NCI-H2171 treated with DMSO at 0.1 percent for 48 hours (cell line): ENCODE measurements at places on chromosomes 1 and 21.

DNA sequence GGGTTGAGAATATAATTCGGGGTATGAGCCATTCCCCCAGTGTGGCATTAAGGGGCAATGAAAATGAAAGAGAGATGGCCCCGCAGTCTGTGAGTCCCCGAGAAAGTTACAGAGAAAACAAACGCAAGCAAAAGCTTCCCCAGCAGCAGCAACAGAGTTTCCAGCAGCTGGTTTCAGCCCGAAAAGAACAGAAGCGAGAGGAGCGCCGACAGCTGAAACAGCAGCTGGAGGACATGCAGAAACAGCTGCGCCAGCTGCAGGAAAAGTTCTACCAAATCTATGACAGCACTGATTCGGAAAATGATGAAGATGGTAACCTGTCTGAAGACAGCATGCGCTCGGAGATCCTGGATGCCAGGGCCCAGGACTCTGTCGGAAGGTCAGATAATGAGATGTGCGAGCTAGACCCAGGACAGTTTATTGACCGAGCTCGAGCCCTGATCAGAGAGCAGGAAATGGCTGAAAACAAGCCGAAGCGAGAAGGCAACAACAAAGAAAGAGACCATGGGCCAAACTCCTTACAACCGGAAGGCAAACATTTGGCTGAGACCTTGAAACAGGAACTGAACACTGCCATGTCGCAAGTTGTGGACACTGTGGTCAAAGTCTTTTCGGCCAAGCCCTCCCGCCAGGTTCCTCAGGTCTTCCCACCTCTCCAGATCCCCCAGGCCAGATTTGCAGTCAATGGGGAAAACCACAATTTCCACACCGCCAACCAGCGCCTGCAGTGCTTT lies 9.4 kb downstream of the PROX1 start:
- no peak for DNase-seq

GRCh38 chr1:172578586-172578985 lies 45.6 kb downstream of the SUCO start:
- no peak for DNase-seq

GRCh38 chr1:58824753-58825389 lies 41.0 kb upstream of the JUN start:
- no peak for DNase-seq

- DNase-seq, result no peak
These were observed 67.8 kb upstream of the ABCD3 start for GRCh38 chr1:94350350-94350924.

DNA sequence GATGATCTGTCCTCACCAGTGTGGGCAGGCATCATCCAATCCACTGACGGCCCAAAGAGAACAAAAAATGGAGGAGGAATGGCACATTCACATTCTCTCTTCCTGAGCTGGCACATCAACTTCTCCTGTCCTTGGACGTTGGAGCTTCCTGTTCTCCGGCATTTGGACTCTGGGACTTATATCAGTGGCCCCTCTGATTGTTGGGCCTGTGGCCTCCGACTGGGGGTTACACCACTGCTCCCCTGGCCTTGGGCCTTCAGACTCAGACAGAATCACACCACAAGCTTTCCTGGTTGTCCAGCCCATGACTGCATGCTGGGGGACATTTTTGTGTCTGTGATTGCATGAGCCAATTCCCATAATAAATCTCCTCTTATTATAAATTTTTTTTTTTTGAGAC lies 20.1 kb downstream of the IFNLR1 start:
- no peak for DNase-seq

DNA sequence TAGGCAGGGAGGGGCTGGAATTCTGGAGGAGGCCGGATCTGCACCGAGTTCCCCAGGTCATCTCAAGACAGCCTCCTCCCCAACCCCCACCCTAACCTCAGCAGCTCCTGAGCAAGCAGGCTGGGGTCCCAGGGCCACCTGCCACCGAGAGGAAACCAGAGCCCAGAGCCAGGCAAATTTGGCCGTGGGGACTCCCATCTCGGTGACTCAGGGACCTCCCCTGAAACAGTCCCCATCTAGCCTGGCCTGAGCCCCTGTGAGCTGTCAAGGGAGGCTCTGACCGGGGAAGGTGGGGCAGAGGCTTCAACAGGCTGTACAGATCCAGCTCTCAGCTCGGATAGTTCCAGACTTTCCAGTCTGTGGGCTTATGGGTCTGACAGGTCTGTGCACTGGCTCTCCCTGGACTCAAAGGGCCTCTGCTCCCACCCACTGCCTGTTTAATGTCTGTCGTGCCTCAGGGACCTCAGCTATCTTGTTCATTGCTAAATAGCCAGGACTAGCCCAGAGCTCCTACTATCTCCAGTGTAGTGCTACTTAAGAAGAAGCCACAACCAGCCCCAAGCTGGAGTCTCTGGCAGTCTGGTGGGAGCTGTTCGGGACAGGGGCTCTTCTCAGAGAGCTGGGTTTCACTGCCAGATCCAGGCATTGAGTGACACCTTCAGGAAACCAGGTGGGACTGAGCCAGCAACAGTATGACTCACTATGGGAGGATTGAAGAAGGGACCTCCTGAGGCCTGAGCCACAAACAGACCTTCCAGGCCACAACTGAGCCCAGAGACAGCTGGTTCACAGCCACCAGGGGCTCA lies 25.6 kb downstream of the MATN1 start:
- DNase-seq, result no peak

DNA sequence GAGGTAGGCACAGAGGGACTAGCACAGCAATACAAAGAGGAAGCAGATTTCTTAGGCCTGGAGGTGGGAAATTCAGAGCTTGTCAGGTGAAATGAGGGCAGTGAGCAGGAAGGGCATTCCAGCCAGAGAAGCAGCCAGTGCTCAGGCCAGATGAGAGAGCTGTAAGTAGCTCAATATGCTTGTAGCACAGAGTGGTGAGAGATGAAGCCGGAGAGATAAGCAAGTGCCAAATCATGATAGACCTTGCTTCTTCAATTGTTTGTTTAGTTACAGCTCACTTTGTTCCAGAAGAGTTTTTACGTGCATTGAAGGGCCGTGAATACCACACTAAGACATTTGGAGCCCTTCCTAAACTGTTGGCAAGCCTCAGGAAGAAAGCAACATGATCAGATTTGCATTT lies 42.0 kb upstream of the ADAMTS1 start:
- no peak for DNase-seq

- DNase-seq, result no peak
These were observed 6.8 kb downstream of the ODF2L start for GRCh38 chr1:86389307-86389706.

DNA sequence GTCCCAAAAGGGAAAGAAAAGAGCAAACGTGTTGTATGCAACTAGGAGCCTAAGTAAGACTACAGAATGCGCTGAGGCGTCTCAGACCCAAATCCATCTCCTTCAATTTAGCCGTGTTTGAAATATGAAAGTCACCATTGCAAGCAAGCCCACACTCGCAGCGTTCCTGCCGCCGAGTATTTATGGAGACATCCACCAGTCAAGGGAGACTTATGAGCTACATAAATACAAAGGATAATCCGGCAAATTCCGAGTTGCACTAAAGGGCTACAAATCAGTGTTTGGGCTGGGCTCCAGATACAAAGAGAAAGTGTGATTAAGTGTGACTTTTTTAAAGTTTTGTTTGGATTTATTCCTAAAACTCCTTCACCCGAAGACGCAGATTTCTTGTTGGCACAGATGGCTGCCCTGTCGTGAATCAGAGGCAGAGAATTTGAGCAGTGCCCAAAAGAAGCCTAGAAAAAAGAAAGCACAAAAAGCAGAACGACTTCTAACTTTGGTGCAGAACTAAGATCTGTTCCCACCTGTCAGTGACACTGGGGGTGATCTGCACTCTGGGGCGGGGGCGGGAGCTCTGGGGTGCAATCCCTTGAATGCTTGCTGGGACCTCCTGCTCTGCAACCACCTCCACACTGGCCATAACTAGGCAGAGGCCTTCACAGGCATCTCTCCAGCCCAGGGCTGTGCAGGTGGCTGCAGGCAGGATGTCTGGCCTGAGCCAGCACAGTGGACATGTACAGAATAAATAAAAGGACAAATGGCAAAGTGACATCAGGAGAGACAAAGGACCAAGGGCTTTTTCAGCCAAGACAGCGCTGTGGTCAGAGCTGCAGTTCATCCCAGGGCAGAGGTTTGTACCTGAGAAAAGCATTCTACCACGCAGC lies 489.7 kb downstream of the NPHP4 start:
- DNase-seq, result no peak

DNA sequence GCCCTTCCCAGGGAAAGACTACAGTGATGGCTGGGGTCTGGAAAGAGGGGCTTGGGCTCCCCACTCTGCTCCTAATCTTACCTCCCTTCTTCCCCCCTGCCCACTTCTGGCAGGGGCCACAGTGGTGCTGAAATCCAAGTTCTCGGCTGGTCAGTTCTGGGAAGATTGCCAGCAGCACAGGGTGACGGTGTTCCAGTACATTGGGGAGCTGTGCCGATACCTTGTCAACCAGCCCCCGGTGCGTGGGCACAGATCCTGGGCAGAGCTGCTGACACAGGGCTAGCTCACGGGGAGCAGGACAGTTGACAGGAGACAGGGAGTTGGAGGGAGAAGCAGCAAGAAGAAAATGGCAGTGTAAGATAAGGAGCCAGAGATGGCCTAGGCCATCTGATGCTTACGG lies 2.4 kb downstream of the SLC27A3 start:
- DNase-seq, result no peak

- no peak for DNase-seq
These were observed 26.9 kb upstream of the EYA3 start for GRCh38 chr1:28115267-28115666.

GRCh38 chr1:111894497-111894896 lies 95.0 kb downstream of the KCND3 start:
- no peak for DNase-seq

- DNase-seq, result no peak
These were observed 90.6 kb upstream of the ZNF678 start for GRCh38 chr1:227472772-227473171.

DNA sequence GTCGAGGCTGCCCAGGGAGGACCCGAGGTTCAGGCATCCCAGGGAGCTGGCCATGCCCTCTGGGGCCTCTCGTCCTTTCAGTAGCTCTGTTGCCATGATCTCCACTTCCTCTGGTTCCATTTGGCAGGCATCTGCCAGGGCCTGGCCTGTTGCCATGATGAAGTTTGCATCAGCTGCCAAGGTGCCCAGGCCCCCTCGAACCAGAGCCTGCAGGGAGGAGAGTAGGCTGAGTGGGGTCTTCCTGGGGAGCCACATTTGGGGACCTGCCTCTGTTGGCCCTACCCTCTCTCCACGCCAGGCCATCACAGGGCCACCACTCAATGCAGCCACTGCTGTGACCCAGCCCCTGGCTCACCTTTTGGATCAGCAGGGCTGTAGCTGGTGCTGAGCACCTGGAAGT lies 16.4 kb upstream of the KIF21B start:
- DNase-seq, result no peak

GRCh38 chr1:208977012-208977411 lies 606.5 kb upstream of the CAMK1G start:
- no peak for DNase-seq

- DNase-seq, result no peak
These were observed 53.9 kb downstream of the CASQ2 start for GRCh38 chr1:115714572-115715141.

DNA sequence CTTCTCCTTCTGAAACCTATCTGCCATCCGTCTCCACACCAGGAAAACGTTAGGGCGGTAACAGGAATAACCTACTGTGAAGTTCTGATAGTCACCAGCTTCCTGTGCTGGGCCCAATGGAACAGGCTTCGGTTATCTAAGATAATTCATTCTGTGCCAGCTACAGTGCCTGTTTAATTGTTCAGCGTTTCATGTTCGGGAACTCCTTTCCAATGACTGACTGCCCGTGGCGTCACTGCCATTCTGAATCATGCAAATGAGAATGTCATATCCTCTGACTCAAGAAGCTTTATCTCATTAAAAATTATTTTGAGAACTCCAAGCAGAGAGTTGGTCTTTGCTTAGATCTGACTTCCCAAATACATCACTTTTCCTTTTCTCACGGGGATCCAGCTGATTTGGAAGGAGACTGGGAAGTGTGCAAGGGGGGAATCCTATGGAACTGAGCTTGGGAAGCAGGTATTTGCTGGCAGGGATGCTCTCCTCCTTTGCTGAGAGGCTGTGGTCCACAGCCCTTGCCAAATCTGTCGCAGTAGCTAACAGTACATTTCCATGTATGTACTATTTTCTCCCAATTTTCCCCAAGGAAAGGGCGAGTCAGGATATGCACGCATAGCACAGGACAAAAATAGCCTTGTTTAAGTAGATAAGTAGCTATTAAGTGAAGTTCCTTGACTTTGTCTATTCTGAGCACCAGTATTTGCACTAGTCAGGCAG lies 358.7 kb downstream of the LTN1 start:
- no peak for DNase-seq

GRCh38 chr1:9651220-9651564 lies 339 bp upstream of the PIK3CD start:
- no peak for DNase-seq

- DNase-seq, result no peak
These were observed 376.5 kb downstream of the LRRIQ3 start for GRCh38 chr1:73821520-73821919.

DNA sequence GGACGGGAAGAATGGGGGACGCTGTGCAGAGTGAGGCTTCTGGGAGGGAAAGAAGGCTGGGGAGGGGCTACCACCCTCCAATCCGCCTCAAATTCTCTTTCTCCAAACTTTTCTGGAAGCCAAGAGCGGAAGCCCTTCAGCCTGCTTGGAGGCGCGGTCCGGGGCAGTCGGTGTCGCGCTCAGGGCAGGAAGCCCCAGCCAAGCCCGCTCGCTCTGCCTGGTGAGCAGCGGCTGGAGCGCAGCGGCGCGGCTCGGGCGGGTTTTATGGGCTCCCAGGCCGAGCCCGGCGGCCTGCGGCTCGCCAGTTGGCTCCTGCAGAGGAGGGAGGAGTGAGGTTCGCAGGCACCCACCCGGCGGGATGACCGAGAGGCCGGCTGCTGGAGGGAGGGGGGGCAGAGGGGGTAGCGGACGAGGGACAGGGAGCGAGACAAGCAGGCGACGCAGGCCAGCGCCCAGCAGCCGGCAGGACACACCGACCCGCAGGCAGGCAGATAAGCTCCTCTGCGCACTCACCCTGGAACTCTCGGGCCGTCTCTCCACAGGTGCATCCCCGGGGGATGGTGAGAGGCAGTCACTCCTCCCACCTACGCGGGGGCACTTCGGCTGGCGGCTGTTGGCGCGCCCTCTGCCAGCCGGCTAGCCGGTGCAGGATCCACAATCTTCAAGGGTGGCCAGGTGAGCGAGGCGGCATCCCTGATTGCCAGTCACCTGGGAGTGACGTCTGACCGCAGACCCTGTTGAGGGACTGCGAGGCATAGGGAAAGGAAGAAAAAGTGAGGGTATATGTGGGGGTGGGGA lies at the start of gene AVPR1B:
Gene AVPR1B (minus strand): TSS at position 238 of the 798 bp plus-strand sequence. CDS start 498 bp downstream, outside the sequence.
- DNase-seq, result peak; percentile 80

- no peak for DNase-seq
These were observed 137.2 kb upstream of the ETS2 start for GRCh38 chr21:38668541-38668940.

- DNase-seq, result no peak
These were observed 987.8 kb upstream of the ADAMTS5 start for GRCh38 chr21:27954543-27955165.

DNA sequence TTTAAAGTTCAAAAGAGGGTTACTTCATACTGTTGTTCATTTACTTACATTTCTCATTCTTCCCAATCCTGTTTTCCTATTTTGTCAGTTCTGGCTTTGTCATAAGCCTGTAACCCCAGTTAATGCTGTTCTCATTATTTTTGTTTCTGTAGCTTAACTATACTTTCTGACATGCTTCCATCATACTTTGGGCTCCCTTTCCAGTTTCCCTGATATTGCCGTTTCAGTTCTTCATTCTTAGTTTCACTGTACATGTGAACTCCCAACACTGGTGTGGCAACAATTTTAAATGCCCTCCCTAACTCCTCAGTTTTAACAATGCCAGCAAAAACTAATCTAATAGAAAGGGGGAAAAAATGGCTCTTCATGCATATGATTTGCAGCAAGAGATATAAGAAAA lies 456.7 kb downstream of the LMO4 start:
- DNase-seq, result no peak

GRCh38 chr1:117645343-117645742 lies 39.5 kb downstream of the TENT5C start:
- DNase-seq, result no peak
